ENCODE measurements at places on chromosomes 6 and 20.

GRCh38 chr6:116191881-116192280 is 62.0 kb downstream of the TSPYL4 start:
- DNase-seq = no peak

GRCh38 chr6:161257793-161258457 is 15.9 kb downstream of the AGPAT4 start:
- DNase-seq = no peak

- DNase-seq = no peak
These were observed 11.5 kb downstream of the ATXN1 start for GRCh38 chr6:16749516-16750485.

- no peak for DNase-seq
These were observed 68.2 kb upstream of the AFDN start for GRCh38 chr6:167758309-167759023.

GRCh38 chr20:32142991-32143390 is 33.5 kb downstream of the TM9SF4 start:
- no peak for DNase-seq

GRCh38 chr20:14707865-14708596 is 370.6 kb upstream of the FLRT3 start:
- no peak for DNase-seq
